LoVo (cell line): ENCODE measurements at places on chromosomes 2 and 18.

- DNase-seq, result no peak
Observed at GRCh38 chr2:18836436-18836835, 247.1 kb upstream of the NT5C1B start.

DNA sequence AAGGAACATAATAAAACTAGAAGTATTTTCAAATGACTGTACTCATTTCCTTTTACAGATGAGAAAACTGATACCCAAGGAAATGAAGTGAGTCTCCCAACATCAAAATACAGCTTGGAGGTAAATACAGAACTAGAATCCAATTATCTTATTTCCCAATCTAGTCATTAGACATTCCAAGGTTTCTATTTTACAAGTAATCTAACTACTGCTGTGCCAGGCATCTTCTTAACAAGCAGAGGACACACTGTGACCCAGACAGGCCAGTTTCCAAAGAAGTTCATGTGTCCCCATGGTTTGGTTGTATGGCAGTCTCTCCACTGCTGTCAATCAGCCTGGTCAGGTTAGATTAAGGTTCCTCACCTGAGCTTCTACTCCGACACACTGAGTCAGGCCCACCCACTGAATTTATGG is 143.5 kb downstream of the THADA start:
- DNase-seq, result no peak

DNA sequence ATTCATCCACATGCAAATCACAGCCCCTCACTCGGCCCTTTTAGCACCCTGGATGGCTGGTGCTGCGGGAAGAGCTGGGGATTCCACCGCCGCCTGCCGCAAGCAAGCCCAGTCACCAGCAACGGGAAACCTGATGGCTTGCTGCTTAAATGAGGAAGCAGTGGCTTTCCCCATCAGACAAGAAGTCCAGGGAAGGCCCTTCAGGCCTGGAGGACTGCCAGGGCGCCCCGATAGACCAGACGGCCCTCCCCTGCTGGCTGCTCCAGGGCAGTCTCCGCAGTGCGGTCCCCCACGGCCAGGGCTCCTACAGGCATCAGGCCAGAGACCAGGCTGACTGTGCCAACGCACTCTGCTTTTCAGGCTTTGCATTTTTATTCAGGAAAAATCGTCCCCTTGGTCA is 439.1 kb downstream of the EIPR1 start:
- DNase-seq, result no peak

DNA sequence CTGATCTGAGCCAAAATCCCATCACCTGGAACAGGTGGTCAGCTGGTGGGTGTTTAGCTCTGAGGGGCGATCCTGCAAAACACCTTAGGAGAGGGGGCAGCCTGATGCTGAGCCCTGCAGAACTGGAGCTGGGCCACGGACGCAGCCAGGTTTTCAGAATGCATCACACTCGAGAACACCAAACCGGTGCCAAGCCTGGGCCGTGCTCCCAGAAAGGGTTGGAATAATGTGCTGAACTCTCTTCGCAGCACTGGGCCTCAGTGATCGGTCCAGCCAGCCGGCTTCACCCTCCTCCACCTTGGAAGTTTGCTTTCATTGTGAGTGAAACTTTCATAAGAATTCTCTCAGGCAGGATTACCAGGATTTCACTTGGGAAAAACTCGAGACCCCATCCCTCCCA is 56.5 kb upstream of the TTC39C start:
- DNase-seq, result no peak

DNA sequence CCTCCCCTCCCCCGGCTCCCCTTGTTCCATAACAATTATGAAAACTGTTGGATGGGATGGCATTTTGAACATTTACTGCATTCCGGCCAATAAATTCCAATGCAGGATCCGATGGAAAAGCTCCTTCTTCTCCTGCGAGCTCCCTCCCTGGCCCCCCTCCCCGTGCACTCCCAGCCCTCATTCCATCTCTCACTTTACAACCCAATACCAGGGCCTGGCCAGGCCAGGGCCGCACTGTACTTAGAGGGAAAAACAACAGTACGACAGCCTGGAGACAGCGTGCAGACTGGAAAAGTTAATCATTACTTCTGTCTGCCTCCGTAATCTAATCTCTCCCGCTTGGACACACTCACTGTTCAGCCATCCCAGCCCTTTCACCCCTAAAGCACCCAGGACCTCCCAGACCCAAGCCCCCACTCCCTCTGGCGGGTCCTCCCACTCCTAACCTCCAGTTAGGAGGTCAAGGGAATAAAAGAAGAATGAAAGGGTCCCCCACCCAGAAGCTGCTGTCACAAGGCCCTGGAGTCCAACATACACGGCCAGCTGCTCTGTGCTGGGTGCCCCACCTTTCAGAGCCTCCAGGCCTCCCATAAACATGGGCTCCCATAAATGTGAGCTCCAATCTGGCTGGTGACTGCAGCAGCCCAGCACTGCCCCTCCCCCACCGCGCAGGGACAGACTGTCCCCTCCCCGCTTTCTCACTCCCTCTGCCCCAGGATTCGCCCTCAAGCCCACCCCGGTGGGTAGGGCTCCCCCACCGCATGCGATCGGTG is 20.6 kb downstream of the SMAD7 start:
- DNase-seq, result peak; percentile 79

DNA sequence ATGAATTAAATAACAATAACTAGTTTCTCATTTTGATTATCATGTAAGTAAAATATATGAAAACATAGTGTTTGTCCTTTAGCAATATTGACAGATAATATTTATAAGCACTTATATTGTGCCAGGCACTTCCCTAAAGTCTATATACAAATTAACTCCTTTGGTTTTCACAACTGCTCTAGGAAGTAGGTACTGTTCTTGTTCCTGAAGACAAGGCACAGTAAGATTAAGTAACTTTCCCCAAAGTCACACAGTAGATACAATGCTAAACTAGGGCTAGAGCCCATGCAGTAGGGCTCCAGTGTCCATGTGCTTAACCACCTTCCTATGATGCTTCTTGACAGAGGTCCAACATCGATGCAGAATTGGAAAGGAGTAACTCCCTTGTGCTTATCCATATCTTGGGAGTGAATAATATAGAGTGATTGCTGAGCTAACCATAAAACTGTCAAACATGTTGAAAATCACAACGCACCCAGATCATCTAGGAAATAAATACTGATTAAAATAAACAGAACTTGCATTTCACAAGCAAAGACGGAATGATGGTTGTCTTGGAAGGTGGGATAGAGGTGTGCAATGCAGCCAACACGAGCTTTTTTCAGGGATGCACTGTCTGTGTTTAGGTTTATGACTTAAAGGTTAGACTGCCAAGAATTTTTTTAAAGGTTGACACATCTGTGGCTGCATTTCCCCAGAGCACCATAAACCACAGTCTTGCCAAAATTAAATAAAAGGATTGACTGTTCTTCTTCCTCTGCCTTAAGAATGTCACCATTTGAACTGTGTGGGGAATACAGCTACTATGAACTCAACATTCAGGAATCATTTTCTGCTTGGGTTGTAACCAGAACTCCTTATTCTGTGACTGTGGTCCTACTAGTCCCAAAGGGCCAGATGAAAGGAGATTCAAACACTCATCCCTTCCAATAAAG is 80.8 kb downstream of the ANKRD44 start:
- DNase-seq, result no peak

GRCh38 chr2:31235504-31235902 is 1.6 kb downstream of the EHD3 start:
- DNase-seq, result no peak

- DNase-seq, result no peak
Observed at GRCh38 chr18:36099311-36099710, 29.8 kb downstream of the SLC39A6 start.

GRCh38 chr18:78625847-78626246 is 353.8 kb upstream of the SALL3 start:
- no peak for DNase-seq

DNA sequence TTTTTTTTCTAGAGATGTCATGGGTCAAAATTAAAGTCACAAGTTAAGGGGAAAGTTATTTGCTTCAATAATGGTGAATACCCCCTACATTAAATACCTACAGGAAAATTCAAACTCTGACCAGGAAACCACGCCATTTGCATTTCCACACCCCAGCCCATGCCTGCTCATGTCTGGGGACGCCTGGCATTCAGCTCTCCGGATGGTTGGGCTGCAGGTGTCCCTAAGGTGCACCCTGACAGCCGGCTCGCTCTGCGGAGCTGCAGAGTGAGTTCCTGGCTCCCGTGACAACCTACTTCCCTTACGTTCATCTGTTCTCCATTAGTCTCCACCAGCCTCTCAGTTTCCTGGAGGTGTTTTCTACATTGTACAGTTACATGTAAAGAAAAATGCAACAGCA is 122.7 kb upstream of the RIOK3 start:
- no peak for DNase-seq

- no peak for DNase-seq
Observed at GRCh38 chr2:238801791-238802190, 46.1 kb upstream of the TWIST2 start.

- no peak for DNase-seq
Observed at GRCh38 chr2:152071092-152071491, 27.8 kb downstream of the CACNB4 start.

DNA sequence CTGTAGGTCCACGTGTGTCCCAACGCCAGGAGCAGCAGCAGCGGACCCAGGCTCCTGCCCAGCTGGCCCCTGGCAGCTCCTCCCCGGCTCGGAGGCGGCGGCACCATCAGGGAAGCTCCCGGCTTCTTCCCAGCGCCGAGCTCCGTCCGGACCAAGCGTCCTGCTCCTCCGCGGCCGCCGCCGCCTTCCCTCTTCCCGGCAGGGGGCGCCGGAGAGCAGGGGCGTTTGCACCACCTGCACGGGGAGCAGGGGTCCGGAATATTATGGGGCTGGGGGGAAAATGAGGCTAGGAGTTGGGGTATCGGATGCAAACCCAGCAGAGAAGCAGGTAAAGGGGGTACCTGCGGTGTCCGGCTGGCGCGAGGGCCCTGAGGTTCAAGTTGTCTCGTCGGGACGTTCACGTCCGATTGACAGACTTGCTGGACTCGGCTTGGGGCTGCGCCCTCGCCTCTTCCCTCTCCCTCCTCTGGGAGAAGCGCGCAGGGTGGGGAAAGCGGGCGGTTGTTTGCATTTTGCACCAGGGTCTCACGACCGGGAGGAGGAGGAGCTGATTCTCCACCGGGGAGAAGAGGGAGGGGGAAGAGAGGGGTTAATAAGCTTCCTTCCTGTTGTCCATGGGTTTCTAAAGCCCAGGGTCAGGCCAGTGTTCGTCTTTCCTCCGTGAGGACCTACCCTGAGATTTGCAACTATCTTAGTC is at the start of gene CCBE1:
CCBE1 (minus strand) TSS at position 188 of the 697 bp plus-strand sequence.
- DNase-seq, result peak; percentile 30

GRCh38 chr2:174632841-174633622 is 35.4 kb upstream of the WIPF1 start:
- no peak for DNase-seq

DNA sequence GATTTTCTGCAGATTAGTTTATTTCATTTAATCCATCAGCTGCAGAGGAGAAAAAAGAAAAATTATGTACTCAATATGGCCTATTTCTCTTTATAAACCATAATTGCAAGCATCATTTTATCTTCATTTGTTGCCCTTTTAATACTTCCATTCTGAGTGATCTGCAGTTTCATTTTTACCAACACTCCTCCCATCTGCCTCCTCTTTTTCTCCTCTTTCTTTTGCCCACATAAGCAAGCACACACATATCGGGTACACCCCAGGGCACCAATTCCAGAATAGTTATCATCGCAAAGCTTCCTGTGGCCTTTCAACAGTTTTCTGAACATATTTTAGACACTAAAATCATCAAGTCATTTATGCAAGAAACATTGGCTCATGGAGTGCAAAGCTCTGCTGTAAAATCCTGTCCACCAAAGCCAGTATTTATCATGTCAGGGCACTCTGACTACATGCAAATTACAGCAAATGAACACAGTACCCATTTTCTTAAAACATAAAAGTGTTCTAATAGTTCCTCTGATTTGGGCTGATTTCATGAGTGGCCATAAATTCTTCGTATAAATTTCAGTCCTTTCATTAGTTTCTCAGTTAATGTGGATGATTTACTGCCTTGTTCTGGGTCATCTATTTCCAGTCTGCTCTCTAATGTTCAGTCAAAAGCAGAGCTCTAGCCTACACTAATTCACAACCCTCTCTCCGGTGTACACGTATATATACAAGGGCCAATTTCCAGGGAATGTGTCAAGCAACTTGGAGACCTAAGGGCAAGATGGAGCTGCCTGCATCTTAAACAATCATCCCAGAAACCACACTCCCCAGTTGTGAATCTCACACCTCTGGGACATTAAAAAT is 281.3 kb downstream of the STK39 start:
- DNase-seq, result no peak

DNA sequence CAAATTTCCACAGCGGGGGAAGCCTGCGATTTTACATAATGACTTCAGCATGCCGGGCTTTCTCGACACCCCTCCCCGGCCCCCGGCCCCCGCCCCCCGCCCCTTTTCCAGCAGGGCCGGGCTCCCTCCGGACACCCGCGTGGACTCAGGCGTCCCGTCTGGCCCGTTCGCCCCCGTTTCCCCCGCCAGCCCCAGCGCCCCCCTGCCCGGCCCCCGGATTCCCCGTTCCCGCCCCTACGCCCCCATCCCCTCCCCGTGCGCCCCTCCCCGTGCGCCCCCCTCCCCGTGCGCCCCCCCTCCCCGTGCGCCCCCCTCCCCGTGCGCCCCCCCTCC is 456 bp upstream of the NFATC1 start:
- no peak for DNase-seq

- DNase-seq, result no peak
Observed at GRCh38 chr2:44980751-44981713, 28.2 kb downstream of the SIX2 start.

DNA sequence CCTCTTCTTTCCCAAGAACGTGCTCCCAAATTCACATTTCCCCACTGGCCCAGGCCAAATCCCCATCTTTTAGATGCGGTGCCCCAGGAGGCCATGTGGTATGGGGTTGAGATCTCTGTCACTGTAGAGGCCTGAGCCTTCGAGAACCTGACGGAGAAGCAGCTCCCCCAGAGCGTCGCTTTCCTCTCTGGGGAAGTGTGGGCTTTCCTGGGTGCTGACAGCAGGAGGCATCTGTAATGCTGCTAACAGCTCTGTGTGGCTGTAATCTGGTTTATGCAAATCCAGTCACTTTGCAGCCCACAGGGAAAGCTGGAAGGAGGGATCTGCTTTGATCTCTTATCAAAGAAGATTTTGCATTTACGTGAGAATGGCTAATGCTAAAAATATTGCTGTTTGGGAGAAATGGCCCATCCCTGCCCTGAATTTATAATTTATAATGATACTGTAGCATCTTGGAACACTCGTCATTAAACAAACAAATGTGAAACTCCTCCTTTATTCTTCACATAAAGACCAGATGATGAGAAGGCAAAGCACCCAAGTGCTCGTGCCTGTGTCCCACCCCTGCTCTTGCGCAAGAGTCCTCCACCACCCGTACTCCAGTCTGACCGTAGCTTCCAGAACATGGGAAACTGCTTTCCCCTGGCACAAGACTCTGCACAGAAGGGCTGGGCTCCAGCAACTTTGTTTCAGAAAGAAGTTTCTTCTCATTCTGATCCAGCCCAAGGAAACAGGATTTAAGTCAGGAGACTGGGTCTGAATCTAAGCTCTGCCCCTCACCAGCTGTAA is 109.9 kb upstream of the EPC2 start:
- no peak for DNase-seq
